GM12878 (cell line): ENCODE measurements at places on chromosomes 4 and X. TPM values are rescaled to one million over a fixed set of nuclear protein-coding genes. Genes with fewer than 3 reads are reported as not detected.

TAF7L gene
- not detected in 2 replicates for total RNA-seq

GRCh38 chrX:77427611-77428010 lies 19.6 kb upstream of the FGF16 start:
- no peak for DNase-seq

CSAG1 gene
- total RNA-seq = not detected in 2 replicates

CAPN6 gene
- not detected in 2 replicates for total RNA-seq
